Hepatocyte (in vitro differentiated cells): ENCODE measurements at places on chromosomes 6 and 20. TPM values are rescaled to one million over a fixed set of nuclear protein-coding genes. Genes with fewer than 3 reads are reported as not detected.
A peak's percentile ranks its signal among the peaks of the same experiment; 100 is the strongest.

GRCh38 chr6:56959094-56959493, 4.2 kb downstream of the BEND6 start:
- no peak for DNase-seq

DNA sequence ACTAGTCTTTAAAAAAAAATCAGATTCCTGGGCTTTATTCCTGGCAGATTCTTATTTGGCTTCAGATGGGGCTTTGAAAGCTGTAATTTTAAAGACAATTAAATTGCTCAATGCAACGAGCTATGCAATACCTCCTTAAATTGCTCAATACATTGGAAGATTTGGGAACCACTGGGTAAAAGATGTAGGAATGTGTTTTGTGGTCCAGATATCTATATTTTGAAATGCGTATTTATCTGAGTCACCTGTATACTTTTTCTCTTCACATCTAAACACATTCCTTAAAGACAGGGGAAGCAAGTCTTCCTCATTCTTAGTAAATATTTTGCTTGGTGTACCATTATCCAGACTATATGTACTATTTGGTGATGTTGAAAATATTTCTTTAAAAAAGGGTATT, 29.6 kb upstream of the MAP7 start:
- DNase-seq = no peak

DNA sequence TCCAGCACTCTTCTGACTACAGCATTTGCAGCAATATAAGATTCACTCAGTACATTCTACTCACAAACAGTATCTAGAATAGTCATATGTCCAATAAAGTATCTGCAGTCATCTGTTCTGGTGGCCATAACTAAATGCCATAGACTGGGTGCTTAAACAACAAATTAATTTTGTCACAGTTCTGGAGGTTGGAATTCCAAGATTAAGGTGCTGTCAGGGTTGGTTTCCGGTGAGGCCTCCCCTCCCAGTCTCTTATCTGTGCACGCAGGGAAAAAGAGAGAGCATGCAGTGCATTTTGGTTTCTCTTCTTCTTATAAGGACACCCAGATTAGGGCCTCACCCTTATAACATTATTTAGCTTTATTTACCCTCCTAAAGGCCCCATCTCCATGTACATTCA, 21.3 kb upstream of the NUS1 start:
- DNase-seq = no peak

DNA sequence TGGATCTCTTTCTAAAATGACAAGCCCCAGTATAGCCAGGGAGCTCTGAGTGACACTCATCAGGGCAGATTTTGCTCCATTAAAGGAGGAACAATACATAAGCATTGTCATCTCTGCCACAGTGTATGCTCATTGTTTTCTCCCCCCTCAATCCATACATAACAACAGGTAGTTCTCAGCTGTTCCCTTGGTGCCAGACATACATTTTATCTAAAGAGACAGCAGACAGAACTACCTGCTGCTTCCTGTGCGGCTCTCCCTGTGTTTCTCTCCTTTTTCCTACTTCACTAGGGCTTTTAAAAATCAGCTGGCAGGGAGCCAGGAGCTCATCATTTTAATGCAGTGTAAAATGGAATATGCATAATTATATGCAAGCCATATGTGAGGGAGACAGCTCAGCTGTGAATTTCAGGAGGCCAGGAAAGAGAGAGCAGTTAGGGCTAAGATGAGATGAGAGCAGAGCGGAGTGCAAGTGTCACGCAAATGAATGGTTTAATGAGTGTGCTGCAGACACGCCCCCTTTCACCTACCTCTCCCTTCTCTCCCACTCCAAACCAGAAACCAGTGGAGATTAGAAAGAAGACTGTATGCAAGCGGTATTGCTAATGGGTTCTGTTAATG, 96.0 kb downstream of the SOBP start:
- no peak for DNase-seq

DNA sequence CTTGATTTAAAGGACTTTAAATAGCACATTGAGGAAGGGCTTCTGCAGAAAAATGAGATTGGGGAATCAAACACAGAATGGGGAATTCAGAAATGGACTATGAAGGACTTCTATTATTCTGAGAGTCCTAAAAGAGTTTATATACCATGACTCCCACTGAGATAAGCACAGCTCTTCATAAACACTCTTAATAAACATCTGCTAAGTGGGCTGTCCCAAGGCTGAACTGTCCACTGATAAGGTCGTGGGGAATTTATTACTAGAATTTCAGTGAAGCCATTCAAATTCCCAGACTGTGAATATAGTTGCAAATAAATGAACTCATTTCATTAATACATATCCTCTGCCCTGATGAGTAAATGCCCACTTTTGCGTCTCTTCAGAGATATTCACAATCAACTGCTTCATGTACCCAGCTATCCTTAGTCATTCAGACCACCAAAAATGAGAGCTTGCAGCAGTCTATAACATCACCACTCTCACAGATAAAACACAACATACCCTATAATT, 468.2 kb upstream of the RUNX2 start:
- DNase-seq = no peak

GRCh38 chr20:13349235-13349604, 128.1 kb downstream of the ISM1 start:
- DNase-seq = no peak

DNA sequence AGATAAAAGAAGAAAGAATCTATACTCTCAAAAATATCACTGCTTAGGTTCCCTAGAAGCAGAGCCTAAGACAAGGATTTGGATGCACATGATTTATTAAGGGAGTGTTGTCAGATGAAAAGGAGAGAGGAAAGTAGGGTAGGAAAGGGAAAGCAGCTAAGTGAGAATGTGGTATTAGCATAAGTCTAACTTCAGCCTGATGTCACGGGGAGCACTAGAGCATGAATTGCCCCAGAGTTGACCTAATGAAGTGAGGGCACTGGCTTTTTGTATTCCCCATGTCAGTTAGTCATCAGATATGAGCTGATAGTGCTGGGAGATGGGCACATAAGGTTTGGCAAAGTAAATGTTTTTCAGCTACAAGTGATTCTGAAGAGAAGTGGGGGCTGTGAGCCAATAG, 129.0 kb upstream of the THEMIS start:
- no peak for DNase-seq

DNA sequence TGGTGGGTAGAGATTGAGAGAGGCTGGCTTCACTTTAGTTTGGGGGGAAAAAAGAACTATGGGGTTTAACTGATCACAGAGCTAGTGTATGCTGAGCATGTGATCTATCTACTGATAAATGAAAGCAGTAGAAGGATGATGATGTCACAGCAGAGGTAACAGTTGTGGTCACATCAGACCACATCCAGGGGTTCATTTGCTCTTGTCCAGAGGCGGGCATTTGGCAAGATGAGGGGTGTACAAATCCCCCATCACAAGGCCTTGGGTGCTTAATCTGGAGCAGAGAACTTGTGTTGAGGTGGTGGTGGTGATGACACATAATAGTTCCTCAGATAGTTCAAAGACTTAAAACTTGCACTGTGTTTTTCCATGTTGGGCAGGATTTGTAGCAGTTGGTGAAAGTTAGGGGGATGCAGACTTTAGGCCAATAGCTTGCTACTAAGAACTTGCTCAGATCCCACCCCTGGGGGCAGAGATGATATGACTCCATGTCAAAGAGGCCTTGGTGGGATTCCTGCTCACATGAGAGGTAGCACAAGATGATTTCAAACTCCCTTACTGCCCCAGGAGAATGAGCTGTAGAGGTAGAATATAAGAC, 63.4 kb downstream of the PRDM1 start:
- DNase-seq = no peak

DNA sequence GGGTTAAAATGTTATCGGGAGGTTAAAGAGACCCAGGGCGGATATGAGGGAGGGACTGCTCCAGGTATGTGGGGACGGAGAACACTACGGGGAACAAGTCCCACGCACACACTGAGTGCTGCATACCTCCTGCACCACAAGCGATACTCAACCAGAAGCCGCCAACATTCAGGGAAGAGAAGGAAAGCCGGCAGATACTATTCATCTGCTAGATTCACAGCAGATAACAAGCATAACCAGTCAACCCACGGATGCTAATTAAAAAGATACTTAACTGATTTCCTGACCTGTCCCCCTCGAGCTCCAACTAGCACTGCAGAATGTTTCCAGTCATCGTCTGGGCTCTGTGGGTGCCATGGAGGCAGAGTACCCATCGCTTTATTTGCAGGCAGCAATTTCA, 45.1 kb upstream of the RPS6KA2 start:
- DNase-seq = no peak

- DNase-seq = no peak
Observed at GRCh38 chr20:19268426-19268825, 56.0 kb downstream of the SLC24A3 start.

- no peak for DNase-seq
Observed at GRCh38 chr6:118186672-118187567, 279.9 kb downstream of the SLC35F1 start.

DNA sequence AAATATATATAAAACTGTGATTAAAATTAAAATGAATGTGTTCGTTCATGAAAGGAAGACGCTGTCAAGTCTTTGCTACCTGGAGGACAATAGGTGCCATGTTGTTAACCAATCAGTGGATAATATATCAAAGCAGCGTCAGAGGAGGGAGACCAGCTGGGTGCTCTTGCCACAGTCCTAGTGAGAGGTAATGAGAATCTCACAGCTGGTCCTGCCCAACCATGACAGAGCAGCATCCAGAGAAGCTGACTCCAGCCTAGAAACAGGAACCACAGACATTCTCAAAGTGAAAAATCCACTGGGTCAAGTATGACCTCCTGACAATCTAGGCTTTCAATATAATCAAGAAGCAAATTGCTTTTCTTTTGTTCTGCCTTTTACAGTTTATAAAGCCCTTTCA, 94.5 kb upstream of the LRFN2 start:
- DNase-seq = no peak

DNA sequence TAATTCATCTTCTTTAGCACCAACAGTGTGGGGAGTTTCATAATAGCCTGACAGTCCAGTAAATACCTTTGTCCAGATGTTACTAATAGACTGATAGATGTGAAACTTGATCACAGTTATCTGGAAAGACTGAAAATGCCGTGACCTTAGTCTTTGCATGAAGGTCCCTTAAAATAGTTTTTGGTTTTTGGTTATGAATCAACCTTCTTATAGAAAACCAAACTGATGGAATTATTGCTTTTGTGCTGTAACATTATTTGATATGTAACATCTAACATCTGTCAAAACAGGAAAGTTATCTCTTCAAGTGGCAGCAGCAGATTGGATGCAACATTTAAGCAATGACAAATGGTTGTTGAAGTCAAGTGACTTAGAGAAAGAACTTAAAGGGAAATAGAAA, 190.4 kb downstream of the DOK5 start:
- DNase-seq = no peak

DNA sequence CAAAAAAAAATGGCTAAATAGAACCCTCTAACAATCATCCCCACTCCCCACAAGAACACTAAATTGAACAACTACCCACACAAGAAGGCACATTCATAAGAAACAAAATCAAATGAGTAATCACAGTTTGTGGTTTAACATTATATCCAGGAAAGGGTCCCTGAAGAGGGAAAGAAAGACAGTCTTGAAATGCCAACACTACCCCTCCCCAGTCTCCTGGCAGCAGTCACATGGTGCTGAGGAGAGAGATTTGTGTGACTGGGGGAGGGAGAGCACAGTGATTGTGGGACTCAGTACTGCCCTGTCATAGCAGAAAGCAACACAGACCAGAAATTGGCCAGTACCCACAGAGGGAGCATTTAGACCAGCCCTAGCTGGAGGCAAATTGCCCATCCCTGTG, 443.7 kb upstream of the BTBD3 start:
- DNase-seq = no peak

- no peak for DNase-seq
Observed at GRCh38 chr6:46927066-46927465, 5.3 kb upstream of the ADGRF5 start.

GRCh38 chr20:18020931-18021330, 36.8 kb downstream of the OVOL2 start:
- no peak for DNase-seq

DNA sequence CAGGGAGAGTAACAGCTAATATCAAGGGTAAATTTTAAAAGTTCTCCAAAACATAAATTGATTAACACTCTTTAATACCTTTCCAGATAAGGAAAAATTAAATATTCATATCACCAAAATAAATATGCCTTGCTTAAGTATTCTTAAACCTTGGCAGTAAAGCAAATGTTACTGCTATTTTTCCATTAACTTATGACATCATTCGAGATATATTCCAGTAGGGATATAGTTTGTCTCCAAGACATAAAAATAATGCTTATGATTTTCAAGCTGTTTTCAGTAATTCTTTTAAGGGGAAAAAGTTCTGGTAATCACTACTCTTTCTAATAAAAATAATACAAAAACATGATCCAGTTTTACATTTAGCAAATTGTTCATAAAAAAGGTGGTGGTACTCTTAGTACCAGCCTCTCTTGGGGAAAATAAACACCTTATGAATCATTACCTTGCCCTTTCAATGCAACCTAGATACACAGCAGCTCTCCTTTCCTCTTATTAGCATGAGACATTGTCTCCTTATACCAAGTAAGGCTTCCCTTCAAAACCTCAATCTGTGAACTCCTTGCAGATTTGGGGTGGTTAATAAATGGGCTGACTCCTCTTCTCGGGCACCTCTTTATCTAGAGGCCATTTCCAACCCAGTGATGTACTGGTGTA, 31.5 kb upstream of the LTV1 start:
- no peak for DNase-seq

DNA sequence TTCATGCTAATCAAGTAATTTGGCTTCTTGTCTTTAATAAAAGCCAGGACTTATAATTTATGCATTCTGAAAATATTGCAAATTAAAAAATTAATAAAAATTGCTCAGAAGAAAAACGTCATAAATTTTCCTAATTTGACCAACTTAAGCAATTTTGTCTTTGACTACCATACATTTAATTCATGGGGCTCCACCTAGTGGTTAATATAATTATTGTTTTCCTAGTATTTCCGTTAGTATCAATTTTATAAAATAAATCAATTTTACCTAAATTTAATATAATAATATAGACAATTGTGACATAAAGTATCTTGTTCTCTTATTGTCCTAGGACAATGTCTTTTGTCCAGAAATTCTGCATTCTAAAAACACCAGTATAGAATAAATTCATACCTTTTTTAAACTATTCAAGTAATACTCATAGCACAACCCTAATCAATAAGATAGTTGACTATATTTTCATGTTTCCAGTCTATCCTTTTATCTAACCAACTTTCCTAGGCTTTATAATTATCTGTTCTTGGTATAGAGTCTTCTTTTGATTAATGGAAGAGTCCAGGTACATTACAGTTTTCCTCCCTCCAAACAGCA, 319.9 kb downstream of the TRDN start:
- peak; percentile 28 for DNase-seq

DNA sequence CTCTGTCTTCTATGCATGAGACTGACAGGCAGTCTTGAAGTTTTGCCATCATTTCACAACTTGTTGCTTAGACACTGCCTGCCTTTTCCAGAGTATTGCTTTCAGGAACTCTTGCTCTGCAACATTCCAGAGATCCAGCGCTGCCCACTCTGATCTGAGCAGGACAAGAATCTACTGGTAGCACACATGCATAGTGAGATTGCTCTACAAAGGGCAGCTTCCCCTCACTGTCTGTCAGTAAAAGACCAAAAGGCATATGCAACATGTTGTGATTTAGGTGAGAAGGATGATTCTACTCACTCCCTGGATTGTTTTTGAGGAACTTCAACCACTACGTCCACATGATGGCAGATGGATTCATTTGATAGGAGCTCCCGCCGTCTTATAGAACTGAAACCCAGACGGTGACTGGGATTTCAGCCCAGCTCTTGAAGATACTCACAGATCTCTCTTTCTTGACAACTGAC, 259.1 kb downstream of the ARID1B start:
- DNase-seq = peak; percentile 50

LKAAEAR1 gene
- total RNA-seq = not detected in 2 replicates

GID8 gene
- total RNA-seq = 35.4 and 35.5 TPM in 2 replicates

HLA-F gene
- total RNA-seq = 7.8 and 8.8 TPM in 2 replicates

TRIM31 gene
- 6.3 and 7.7 TPM in 2 replicates for total RNA-seq

RIPK1 gene
- 16.2 and 21.0 TPM in 2 replicates for total RNA-seq

TRDN gene
- total RNA-seq = 0.10 and 0.24 TPM in 2 replicates

CNR1 gene
- total RNA-seq = 4.4 and 5.2 TPM in 2 replicates
